ENCODE measurements at places on chromosomes 7 and 10.
A peak's percentile ranks its signal among the peaks of the same experiment; 100 is the strongest.

- no peak for DNase-seq
These were observed 1065.8 kb downstream of the REEP3 start for GRCh38 chr10:64586934-64587503.

DNA sequence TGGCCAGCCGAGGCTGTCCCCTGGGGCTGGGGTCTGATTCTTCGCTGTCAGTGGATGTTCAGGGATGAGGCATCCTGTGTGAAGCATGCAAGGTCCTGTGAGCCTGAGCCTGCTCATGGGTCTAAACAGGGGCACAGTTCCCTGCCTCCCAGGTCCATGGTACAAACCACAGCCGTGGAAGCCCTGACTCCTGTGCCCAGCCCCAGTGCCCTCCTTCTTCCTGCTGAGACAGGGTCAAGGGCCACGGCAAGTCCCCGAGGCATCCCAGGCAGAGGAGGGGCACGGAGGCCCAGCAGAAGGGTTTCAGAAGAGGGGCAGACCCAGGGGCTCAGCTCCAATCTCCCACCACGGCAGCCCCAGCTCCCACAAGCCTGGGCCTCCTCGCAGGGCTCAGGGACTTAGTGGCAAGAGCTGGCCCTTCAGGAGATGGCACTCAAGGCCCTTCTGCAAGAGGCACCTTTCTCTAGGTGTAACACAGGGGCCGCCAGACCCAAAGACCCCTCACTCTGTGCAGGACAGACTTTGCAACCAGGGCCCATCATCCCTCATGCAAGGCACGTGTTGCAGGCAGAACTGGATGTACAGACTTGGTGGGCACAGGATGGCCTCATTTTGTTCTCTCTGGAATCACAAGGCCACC is 248.8 kb downstream of the TCERG1L start:
- no peak for DNase-seq

DNA sequence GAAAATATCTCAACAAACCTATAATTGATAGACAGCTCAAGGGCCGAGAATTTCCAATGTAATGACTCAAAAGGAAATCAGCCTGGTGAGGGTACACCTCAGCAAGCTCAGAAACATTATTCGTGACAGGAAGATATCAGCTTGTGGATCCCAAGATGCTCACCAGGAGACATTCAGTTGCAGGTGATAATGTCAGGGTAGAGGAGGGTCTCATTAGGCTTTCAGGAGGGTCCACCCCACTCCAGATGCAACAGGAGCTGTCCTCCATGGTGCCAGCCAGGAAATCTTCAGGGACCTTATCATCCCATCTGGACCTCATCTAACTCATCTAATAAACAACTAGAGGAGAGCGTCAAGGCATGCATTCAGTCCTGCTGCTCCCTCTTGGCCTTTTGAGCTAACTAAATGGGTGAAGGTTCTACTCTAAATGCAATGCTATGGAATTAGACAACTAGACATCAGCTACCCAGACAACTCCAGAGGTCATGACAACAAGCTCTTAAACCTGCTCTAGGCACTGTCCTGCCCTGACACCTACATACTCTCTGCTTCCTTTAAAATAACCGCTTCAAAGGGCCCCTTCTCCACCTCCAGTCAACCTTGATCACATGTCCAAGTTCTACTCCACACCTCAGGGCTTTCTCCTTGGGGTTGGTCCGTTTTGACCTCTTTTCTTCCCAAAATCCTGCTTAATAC is 4.3 kb upstream of the GIMAP5 start:
- DNase-seq = no peak

DNA sequence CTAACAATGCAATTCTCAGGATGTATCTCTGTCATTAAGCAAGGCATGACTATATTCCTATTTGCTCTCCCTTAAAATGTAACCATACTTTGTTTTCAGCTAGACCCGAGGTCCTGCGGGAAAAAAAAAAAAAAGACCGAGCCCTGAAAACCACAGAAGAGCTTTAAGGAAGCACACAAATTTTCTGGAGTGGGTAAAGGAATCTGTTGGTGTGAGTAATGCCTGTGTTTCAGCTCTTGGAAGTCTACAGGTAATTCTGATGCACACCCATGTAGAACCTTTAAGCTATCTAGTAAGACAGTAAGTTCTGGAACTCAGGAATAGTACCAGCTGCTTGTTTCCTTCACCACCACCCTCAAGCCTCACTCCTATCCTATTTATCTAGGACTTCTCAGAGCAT is 351.1 kb downstream of the PARD3 start:
- DNase-seq = no peak

DNA sequence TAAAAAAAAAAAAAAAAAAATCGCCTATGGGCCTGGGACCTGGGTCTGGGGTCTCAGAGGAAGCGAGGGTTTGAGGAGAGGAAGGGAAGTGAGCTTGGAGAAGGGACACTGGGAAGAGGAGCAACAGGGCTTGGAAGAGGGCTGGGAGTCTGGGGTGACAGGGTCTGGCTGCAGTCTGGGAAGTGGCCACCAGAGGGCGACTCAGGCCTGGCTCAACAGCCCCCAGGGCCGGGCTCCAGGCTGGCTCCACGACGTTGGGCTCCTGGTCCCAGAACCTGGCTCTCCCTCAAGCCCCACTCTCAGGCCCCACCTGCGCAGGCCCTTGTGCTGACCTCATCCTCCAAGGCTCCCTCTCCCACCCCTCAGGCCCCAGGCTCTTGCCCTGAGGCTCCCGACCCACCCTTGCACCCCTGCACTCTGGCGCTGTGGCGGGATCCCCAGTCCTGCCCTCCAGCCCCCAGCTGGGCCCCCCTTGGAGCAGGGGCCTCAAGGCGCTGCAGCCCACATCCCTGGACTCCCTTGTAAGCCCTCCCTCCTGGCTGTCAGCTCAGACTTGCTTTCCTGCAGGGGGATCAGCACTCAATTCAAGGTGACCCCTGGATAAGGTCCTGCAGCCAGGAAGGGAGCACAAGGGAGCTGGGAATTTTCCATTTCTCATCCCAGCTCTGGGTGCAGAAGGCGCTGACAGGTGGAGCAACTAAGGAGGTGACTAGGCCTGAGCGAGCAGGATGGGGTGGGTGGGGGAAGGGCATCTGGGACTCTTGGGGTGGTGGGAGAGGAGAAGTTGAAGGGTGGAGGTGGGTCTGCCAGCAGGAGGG is 5.4 kb upstream of the SPACDR start:
- peak; percentile 62 for DNase-seq

GRCh38 chr10:7162331-7162730 is 248.5 kb downstream of the SFMBT2 start:
- no peak for DNase-seq

- DNase-seq = no peak
These were observed 39.8 kb downstream of the ENO4 start for GRCh38 chr10:116889066-116889465.

GRCh38 chr10:48470115-48470892 is 134.6 kb downstream of the ARHGAP22 start:
- no peak for DNase-seq

DNA sequence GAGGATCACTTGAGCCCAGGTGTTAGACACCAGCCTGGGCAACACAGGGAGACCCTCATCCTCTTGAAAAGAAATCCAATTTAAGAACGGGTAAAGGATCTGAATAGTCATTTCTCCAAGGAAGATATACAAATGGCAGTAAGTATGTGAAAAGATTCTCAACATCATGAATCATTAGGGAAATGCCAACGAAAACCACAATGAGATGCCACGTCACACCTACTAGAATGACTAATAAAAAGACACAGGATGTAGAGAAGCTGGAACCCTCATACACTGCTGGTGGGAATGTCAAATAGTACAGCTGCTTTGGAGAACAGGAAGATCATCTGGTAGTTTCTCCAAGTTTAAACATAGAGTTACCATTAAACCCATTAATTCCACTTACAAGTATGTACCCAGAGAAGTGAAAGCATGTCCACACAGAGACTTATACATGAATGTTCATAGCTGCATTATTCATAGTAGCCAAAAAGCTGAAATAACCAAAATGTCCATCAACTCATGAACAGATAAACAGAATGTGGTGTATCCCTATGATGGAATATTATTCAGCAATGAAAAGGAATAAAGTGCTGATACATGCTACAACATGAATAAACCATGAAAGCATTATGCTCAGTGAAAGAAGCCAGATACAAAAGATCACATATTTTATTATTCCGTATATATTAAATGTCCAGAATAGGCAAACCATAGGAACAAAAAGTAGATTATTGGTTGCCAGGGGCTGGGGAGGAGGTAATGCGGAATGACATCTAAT is 13.1 kb upstream of the ZMIZ2 start:
- DNase-seq = no peak

- DNase-seq = no peak
These were observed 29.0 kb upstream of the KNDC1 start for GRCh38 chr10:133131053-133131452.

DNA sequence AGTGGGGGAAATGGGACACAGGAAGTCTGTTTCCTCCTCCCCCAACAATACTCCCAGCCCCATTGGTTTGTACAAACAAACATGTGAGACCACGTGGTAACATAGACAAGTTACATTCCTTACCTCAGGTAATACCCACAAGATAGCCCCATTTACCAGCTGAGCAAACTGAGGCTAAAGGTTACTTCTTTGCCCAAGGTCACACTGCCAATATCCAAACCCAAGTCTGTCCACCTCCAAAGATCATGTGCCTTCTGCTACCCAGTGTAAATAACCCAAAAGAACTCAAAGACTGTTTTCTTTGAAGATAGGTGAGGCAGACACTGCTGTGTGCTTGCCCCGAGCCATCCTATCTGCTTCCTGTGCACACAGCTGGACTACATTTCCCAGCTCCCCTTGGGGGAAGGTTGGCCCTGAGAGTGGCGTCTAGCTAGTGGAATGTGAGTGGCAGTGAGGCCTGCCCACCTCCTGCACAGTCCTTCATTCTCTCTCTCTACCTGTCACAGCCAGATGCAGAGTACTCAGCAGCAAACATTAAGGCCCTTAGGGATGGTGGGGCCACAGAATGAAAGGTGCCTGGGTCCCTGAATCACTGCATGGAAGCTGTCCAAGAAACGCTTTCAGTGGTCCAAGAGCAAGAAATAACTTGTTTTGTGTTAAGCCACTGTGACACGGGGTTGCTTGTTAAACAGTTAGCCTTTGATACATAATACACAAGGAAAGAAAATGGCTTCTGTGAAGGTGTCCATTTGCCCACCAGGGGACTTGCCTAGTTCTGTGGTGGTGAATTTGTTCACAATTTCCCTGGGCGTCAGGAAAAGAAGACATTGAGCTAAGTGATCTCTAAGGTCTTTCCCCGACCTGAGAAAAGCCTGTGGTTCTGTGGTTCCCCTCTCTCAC is 257.7 kb upstream of the NFE2L3 start:
- peak; percentile 29 for DNase-seq

DNA sequence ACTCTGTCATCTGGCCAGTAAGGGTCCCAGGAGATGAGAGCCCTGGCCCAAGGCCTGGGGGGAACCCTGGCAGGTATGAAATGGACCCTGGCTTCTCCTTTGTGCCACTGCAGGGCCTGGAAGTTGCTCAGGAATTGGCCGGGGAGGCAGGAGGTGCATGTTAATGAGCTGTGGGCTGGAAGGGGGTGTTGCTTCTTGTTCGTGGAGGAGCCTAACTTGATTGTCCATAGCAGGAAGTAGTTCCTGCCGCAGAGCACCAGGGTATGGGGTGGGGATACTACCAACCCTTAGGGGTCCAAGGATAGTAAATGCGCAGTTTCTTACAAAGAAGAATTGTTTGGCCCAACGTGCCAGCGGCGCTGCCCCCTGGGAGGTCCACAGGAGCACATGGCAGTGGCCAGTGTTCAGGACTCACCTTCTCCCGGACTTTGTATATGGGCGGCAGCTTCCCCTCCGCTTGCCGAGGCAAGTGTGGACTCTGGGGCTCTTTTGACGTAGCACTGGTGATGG is 21.5 kb downstream of the TEX36 start:
- DNase-seq = no peak

- DNase-seq = no peak
These were observed 47.6 kb downstream of the UNC5B start for GRCh38 chr10:71259815-71260501.

GRCh38 chr10:71835671-71836595 is 15.1 kb downstream of the PSAP start:
- no peak for DNase-seq

- peak; percentile 53 for DNase-seq
These were observed 776 bp downstream of the PEX1 start for GRCh38 chr7:92527300-92528187.

DNA sequence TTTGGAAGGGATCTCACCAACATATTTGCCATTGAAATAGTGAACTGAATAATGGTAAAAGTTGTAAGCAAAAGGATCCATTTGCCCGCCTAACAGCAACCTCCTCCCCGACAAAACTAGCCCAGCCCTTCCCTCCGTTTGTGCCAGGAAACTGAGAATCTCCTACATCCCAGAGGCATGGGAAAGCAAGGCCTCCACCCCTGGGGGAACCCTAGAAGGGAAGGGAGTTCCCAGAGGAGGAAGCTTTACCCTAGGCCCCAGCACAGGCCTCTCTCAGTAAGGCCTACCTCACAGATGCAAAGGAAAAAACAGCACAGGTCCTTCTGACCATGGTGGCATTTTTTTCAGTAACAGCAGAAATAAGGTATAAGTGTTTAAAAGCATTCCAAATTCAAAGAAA is 229.7 kb downstream of the ELMO1 start:
- DNase-seq = no peak

DNA sequence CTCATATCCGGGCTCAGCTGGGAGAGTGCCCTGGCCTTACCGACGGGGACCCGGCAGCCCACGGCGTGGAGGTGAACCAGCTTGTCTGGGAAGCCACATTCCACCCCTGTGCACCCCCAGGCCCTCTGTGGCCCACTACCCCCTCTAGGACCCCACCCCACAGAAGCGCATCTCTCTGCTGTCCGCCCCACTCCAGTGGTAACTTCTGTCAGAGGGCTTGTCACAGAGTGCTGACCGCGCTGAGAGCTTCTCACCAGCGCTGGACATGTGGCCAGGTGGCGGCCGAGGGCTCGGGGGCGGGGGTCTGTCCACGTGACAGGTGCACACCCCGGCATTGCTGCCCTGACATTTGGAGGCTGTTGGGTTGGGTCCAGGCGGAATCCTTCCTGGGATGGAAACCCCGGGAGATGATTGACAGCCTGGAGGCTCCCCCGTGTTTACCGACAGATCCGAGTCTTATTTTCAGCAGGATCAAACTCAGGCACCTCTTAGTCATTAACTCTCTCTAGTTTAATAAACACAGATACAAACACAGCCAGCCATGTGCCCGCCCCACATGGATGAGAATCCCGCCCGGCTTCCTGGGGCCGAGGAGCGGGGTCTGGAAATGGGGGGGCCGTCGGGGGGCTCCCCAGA is 5.1 kb downstream of the ELFN1 start:
- DNase-seq = no peak

GRCh38 chr7:103833401-103833800 is 156.1 kb downstream of the RELN start:
- DNase-seq = no peak

DNA sequence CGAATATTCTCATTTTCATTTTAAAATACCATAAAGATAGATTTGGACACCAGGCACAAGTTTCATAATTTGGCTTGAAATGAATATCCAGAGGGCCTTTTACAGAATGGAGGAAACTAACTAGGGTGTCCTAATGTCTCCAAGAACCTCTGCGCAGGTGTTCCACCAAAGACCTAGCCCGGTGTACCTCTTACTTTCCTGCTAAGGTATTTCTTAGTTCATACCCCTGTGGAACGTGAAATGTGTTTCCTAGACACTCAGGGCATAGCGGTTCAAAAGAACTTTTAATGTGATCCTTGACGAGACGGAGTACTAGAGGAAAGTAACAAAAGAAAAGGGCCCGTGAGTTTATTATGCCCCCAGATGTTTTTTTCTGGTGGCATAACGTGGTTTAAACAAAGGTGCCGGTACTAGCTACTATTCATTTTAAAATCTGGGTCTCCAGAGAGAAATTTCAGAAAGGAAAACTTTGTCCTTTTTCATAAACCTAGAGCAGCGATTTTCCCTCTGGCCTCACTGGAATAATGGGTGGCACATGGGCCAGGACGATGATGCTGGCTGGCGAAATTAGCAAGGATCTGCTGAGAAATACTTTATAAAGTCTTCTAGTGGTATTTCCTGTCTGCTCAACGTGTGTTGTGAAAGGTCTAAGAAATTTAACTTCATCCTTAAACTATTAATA is 1.4 kb downstream of the APBB1IP start:
- DNase-seq = no peak
